ENCODE measurements at places on chromosomes 6 and 20. TPM values are rescaled to one million over a fixed set of nuclear protein-coding genes. Genes with fewer than 3 reads are reported as not detected.

Gene PACRG
- polyA plus RNA-seq = 2.5 TPM

- no peak for DNase-seq
Observed at GRCh38 chr6:80404889-80405288, 298.4 kb downstream of the BCKDHB start.

GRCh38 chr6:134908906-134909516, 40.9 kb downstream of the ALDH8A1 start:
- peak; percentile 95 for DNase-seq

- DNase-seq = no peak
Observed at GRCh38 chr20:40892642-40893041, 136.0 kb upstream of the TOP1 start.

All from muscle of back (tissue), 13 donors.